Neural progenitor cell (in vitro differentiated cells): ENCODE measurements at places on chromosomes 6 and 20.

GRCh38 chr6:20440296-20440695, 38.6 kb downstream of the E2F3 start:
- DNase-seq = no peak

- peak; percentile 69 for DNase-seq
Measured at GRCh38 chr20:3106658-3107463, 22.3 kb upstream of the AVP start.

DNA sequence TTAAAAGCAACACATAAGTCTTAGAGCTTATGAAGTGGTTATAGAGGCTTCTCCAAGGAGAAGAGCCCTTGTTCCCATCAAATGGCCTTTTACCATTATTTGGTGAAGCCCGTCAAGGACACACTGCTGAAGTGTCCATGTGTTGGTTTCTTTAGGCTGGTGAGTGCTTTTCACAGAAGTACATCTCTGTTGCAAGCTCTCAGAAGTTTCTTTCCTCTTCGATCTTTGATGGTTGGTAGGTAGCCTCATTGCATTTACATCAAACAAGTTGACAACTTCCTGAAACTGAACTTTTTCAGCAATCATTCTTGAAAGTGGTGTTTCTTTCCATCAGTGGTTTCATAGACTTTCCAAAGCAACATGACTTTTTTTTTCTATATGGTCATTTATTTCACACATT, 465.6 kb downstream of the HDGFL1 start:
- no peak for DNase-seq

DNA sequence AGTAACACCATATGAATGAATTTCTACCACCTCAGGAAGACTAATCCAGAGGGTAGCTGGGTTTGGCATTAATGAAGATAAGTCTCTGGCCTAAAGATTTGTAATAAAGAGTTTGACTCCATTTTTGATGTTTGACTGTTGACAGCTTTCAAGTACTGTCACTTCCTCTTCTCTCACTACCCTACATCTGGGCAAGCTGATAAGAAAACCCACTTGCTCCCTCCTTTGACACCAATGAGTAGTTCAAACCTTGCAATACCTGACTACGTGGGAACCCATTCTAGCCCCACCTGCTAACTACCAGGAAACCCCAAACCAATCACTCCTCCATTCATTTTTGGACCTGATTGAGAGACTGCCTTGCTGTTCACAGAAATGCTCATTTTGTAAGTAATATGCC, 621.5 kb downstream of the TENT5A start:
- DNase-seq = no peak

DNA sequence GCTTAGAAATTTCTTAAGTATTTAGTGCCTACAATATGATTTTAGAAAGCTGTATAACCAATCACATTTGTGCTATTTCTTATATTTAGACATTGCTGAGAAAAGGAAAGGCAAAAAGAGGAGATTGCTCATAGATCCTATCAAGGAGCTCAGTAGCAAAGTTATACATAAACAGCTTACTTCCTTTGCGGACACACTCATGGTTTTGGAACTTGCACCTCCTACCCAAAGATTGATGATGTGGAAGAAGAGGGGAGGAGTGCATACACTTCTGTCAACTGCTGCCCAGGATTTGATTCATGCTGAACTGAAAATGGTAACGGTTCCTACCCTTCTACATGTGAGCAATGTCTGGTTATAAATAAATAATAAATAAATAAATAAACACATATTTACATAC, 16.7 kb downstream of the RAD21L1 start:
- no peak for DNase-seq

GRCh38 chr6:162613310-162613709, 114.3 kb downstream of the PRKN start:
- DNase-seq = no peak

DNA sequence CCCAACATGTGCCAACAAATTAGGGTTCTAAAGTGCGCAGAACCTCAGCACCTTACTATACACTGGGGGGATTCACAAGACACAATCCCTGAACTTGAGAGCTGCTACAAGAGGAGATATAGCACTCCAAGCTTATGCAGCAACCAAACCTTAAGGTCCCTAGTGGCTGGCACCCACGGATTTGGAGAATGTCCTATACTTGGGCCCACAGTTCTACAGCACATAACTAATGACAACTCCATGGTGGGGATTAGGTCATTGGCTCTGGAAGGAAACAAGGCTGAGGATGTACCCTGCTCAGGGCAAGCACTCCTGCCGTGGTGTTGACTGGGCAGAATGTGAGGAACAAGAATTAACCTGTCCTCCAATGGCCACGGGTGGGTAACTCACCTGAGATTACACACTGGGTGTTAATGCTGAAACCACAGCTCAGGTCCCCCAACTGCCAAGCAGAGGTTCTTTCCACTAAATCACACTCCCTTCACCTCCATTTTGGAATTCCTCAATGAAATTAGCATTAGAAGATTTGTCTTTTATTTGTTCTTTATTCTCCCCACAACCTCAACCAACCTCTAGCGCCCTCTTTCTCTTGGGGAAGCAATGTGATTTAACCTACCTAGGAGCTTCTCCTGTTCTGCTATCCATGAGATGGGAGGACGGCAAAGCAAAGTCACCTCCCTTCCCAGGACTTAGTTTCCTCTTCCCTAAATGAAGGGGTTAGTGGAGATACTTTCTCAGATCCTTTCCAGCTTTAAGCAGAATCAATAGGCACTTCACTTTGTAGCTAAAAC, 32.0 kb downstream of the TRERF1 start:
- no peak for DNase-seq

- no peak for DNase-seq
Measured at GRCh38 chr20:3168829-3169590, 4.3 kb downstream of the LZTS3 start.

GRCh38 chr6:159908535-159908934, 17.7 kb downstream of the MAS1 start:
- no peak for DNase-seq

DNA sequence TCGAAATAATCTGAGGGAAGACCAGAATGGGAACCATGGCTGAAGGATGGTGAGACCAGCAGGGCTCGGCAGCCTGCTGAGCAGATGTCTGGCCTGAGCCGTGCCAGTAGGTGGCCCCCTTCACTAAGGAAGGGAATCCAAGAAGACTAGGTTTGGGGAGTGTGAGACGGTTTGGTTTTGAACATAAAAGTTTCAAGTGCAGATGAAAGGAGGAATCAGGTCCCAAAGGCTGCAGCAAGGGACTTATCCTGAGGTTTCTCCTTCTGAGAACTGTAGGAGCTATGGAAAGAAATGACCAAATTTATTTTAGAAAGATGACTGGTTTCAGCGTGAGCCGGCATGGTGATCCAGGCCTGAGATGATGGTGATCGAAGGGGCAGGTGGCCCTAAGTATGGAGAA, 4.6 kb upstream of the OSER1 start:
- DNase-seq = peak; percentile 75
